ENCODE measurements at places on chromosomes 3 and 15.

GRCh38 chr15:83837945-83838571 is 184.1 kb downstream of the ADAMTSL3 start:
- DNase-seq, result no peak

DNA sequence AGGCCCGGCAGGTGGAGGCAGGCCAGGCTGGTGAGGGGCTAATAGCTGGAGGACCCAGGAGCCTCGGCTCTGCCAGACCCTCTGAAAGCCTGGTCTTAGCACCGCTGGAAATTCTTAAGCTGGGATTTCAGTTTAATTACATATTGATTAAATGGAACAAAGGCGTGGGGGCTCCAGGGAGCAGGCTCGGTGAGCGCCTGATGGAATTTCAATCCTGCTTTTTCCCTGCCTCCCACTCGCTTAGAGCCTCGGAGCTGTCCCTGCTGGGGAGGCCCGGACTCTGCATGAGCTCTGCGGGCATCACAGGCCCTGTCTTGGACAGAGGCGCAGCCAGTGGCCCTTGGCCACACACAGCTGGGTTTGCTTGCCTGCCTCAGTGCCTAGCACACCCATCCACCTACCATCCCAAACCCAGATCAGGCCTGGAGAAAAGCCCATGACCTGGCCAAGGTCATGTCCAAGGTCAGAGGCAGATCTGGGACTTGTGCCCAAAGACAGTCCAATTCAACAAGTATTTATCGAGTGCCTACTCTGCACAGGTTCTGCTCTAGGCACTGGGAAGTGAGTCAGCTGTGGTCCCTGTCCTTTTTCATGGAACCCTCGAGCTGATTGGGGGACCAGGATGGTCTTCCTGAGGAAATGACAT is 40.6 kb downstream of the LINGO1 start:
- no peak for DNase-seq

GRCh38 chr3:126743781-126744180 is 39.7 kb downstream of the CHCHD6 start:
- no peak for DNase-seq

DNA sequence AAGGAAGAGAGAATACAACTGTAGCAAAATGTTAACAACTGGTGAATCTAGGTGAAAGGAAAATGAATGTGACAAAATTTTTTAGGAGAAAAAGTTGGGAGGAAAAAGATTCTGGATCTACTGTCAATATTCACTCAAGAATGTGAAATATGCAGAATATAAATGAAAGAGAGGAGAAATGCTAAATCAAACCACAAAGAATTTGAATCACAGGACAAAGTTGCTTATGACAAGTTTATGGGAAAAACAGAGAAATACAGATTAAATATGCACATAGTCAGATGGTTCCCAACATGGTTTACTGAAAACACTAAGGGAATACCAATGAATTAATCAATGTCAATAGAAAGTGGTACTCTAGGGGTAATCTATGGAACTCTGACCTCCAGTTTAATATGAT is 27.6 kb downstream of the C3orf33 start:
- DNase-seq, result no peak

- no peak for DNase-seq
These were observed 15.5 kb upstream of the EHD4 start for GRCh38 chr15:41987925-41988275.

DNA sequence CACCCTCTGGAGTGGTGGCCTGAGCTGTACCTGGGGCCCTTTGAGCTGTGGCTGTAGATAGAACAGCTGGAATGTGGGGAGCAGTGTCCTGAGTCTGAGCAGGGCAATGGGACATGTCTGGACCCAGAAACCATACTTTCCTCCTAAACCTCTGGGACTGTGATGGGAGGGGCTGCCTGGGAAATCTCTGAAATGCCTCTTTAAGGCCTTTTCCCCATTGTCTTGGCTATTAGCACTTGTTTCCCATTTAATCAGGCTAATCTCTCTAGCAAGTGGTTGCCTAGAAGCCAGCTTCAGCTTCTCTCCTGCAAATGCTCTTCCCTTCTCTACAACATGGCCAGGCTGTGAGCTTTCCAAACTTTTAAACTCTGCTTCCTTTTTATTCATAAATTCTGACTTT is 58.5 kb upstream of the SPATA16 start:
- DNase-seq, result no peak

DNA sequence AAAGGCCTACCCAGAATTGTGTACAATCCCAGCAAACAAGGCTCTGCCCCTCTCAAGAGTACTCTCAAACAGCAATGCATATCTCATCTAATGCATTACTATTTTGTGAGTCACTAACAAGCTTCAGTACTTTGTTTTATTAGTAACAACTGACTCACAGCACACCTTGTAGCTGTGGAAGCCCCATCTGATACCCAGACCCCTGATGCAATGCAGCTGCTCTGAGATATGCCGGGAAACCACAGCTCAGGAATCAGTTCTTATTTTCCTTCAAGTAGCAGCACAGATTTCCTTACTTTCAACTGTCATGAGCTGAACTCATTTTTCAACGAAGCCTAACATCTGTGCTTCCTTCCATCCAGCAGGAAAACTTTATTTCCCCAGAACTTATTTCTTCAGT is 37.8 kb downstream of the CCNL1 start:
- no peak for DNase-seq

- no peak for DNase-seq
These were observed 58.1 kb downstream of the FEM1B start for GRCh38 chr15:68335655-68336054.

- DNase-seq, result no peak
These were observed 3.2 kb upstream of the GABRG3 start for GRCh38 chr15:26967719-26968269.

DNA sequence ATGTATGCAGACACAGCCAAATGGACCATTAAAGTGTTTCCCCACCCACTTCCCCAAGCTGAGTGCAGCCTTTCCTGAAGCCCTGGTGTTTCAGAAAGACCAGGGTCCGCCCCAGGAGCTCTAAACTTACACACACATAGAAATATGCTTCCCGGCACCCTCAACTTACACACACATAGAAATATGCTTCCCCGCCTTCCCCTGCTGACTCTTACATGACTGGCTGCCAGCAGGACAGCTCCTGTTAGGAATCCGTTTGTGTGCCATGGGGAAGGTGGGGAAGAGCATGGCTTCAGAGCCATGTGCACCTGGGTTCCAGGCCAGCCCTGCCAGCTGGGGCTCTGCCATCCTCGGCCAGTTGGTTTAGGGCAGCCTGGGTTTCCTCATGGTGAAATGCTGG is 3.6 kb downstream of the CLEC3B start:
- no peak for DNase-seq

DNA sequence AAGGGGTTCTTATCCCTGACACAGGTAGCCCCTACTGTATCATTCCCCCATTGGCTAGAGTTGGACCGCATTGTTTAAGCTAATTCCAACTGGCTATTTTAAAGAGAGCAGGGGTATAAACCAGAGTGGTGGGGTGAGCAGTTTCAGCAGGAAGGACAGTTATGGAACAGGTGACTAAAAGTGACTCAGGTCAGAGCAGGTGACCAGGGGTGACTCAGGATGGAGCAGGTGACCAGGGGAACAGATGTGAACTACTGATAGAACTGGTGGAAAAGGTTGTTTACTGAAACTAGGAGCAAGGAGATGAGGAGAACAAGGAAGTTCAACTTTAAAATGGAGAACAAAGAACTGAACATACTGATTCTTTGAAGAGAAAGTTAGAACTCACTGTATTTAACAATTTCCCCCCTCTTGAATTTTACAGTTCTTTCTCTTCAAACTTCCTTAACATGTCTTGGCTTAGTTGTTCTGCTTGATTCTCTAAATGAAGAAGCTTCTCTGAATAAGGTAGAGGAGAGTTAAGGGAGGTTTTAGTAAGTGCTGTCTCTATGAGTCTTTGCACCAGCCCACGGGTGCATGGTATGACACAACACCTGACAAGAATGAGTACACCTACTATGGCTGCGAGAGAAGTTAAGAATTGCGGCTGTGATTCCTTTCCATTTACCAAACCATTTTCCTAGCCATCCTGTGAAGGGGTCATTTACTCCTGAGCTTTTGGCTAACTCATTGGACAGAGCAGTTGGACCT is 83.4 kb upstream of the WNT7A start:
- DNase-seq, result no peak

- no peak for DNase-seq
These were observed 705.9 kb downstream of the PDCD6IP start for GRCh38 chr3:34504366-34504765.

DNA sequence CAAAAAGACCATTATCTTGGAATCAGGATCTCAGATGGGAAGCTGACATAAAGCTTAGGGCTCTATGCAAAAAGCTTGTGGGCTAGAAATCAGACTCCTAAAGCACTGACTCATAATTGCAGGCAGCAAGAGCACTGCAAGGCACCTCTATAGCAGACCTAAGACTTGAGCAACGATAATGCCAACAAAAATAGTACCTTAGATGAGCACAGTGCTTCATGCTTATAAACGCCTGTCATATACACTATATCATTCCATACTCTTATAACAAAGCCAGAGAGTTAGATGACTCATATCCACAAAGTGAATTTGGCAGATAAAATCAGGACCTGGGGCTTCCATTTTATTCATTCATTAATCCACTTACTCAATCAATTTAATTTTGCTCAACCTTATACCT is 560.8 kb downstream of the MCTP2 start:
- DNase-seq, result no peak

DNA sequence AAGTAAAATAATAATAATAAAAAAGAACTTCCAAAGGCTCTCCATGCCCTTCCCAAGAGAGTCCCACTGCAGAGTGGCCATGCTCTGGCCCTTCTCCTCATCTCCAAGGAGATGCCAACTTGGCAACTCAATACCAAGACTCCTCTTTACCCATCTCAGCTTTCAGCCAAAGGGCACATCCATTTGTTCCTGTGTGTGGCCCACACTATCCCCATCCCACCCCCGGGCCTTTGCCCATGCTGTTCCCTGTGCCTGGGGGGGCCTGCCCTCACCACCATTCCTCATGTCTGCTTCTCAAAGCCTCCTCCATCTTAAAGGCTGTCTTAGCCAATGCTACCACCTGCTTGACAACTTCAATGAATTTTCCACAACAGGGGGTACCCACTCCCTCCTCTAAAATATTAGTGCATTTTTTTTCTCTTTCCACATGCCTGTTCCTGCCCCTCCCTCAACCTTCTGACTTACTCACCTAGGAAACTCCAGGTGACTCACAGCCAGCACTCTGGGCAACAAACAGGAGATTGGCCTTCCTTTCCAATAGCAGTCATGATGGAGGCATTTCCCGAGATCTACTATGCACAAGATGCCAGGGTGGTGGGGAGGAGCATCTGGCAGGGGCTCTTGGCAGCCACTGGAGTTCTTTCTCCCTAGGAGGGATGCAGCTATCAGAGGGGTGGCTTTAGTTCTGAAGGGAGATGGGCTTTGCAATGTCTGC is 109.4 kb upstream of the SMAD3 start:
- DNase-seq, result no peak

DNA sequence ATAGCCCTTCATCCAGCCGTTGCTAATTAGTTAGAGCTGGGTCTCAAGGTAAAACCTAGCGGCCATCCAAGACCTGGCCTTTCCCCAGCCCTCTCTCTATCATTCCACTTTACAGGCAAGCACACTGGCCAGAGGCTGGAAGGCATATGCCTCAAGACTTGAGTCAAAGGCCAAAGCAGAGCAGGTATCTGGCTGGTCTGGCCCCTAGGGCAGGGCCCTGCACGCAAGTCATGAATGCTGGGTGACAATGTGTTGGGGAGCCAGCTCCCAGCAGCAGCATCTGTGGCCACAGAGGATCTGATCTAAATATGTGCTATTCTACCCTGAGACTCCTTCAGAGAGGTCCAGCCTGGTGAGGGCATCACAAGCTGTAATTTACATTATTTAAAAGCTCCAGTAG is 113.6 kb downstream of the LRTM1 start:
- DNase-seq, result no peak

GRCh38 chr3:37308247-37308646 is 133.9 kb upstream of the LRRFIP2 start:
- no peak for DNase-seq

- DNase-seq, result no peak
These were observed 3.1 kb upstream of the NR1I2 start for GRCh38 chr3:119778811-119779210.

GRCh38 chr3:156764751-156765150 is 61.4 kb upstream of the LEKR1 start:
- no peak for DNase-seq

DNA sequence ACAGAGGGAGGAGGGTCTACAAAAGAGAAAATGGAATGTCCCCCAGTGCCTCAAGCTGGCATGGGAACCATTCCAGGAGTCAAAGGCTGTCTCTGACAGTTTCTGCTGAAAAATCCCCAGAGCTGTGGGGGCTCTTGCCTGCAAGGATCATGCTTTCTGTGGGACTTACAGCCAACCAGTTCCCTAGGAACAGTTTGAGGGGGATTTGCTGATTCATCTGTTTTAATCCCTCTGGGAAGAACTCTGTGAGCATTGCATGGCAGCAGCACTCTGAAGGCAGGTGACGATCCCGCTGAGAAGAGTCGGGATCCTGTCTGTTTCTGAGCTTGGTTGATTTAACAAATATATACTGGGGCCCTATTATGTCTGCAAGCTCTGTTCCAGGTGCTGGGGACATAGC is 176.0 kb downstream of the SSR3 start:
- no peak for DNase-seq

GRCh38 chr3:101036676-101037075 is 43.5 kb upstream of the ABI3BP start:
- no peak for DNase-seq

GRCh38 chr3:41208507-41209220 is 9.4 kb downstream of the CTNNB1 start:
- no peak for DNase-seq

GRCh38 chr3:66413151-66413751 is 87.6 kb downstream of the LRIG1 start:
- no peak for DNase-seq

DNA sequence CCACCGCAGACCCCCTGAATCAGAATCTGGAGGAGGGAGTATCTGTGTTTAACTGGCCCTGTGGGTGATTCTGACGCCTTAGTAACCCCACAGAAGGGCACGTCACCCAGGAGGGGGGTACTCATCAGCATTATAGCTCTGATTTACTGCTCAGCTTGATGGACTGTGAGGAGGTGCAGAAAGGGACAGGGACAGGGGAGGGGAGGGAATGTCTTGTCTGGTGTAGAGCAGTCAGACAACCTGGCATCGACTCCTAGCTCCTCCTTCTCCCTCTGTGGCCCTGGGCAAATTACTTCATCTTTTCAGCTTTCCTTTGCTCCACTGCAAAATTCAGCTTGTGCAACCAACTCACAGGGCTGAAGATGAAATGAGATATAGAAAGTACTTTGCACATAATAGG is 42.3 kb upstream of the GLCE start:
- DNase-seq, result no peak

- DNase-seq, result no peak
These were observed 110.9 kb downstream of the EDEM1 start for GRCh38 chr3:5298453-5298852.

- no peak for DNase-seq
These were observed 10.4 kb downstream of the COPG1 start for GRCh38 chr3:129259612-129260477.

DNA sequence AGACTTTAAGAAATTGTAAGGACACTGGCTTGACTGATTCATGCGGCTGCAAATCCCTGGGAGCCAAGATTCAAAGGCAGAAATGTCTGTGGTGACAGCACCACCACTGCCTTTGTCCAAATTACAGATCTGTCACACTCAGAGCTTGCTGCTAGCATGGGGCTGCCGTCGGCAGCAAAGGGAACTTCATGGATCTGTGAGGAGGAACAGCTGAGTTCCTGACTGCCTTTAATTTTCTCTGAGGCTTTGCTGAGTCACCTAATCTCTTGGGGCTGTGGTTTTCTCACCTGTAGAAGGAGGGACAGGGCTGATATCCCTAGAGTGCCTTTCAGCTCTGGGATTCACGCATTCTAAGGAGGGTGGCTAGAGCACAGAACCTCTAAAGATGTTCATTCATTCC is 4.1 kb upstream of the PAK6 start:
- DNase-seq, result no peak
